ENCODE measurements at places on chromosomes 5 and 9.

- DNase-seq: no peak
Observed at GRCh38 chr5:52822437-52822836, 34.7 kb downstream of the ITGA1 start.

DNA sequence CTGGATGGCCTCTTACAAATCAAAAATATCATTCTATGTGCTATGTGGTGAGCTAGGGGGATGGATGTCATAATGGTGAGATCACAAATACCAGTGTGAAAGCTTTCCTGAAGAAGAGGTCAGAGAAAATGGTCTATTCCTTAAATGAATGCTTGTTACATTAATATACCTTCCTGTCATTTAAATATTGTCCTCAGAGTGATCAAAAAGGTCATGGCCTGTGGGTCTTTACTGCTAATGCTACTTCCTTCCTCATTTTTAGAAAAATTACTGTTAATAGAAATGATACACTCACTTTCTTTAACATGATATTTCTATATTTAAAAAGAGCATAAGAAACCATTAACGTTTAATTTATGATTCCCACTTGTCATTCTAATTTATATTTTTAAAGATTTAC lies 9.7 kb downstream of the OMD start:
- DNase-seq: no peak

DNA sequence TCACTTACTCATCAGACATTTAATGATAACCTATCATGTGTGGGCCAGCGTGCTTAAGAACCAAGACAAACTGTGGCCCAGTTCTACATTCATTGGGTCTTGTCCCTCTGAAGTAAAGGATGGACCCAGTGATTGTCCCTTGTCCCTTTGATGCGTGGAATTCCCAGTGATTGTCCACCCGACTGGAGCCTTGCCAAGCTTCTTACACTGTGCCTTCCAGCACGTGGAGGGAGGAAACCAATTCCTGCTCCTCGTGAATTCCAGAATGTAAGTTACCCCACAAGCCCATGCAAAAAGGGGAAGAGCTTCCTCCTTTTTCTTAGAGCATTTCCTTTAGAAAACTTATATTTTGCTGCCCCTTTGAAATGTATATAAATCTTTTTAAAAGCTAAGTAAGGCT lies 7.9 kb downstream of the CKMT2 start:
- DNase-seq: no peak

GRCh38 chr9:3897631-3898030 lies 371.8 kb upstream of the RFX3 start:
- DNase-seq: no peak

- DNase-seq: no peak
Observed at GRCh38 chr5:150153957-150154617, 1.6 kb downstream of the PDGFRB start.

DNA sequence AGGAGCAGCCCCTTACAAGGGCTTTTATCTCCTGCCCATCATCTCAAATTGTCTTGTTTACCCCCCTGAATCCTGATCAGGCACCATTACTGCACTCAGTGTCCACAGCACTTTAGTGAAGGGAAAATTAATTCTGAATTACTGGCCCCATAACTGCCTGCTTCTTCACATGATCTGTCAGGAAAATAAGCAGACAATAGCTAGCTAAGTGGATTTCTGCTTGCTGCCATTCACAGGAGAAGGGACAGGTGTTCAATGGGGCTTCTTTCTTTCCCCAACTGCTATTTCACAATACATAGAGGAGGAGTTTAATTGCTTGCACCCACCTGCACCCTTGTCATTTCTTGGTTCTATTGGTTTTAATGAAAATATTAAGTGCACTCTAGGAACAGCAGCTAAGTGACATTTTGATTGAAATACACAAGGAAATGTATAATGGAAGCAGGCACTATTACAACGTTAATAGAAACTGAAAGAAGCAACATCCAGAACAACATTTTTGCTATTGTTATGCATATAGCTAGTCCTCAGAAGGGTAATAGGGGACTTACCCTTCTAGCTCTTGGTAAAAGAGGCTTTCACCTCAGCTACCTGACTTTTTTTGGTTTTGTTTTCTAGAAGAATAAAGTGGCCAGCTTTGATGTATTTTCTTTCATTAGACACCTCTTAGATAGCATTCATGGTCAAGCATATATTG lies 599.3 kb upstream of the TLE4 start:
- DNase-seq: peak; percentile 94

GRCh38 chr5:75113354-75114113 lies 61.2 kb upstream of the GCNT4 start:
- no peak for DNase-seq

DNA sequence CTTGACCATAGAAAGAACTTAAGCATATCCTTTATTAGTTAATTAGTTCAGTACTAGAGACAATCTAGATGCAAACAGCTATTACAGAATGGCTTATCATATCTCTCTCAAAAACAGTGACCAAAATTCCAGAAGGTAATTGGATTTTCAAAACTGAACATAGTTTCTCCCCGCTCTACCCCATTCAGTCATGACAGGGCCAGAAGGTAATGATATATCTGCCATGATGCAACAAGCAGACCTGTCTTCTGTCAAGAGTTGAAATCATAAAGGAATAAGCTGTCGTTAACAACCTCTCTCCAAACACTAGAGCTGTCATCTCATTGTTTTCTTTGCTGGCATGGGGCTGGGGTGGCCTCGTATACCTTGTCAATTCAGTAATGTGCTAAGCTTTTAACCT lies 200.5 kb upstream of the POU5F2 start:
- DNase-seq: no peak

GRCh38 chr5:98825582-98826375 lies 52.3 kb downstream of the RGMB start:
- DNase-seq: no peak

GRCh38 chr9:129335464-129336129 lies 157.5 kb upstream of the IER5L start:
- DNase-seq: no peak

DNA sequence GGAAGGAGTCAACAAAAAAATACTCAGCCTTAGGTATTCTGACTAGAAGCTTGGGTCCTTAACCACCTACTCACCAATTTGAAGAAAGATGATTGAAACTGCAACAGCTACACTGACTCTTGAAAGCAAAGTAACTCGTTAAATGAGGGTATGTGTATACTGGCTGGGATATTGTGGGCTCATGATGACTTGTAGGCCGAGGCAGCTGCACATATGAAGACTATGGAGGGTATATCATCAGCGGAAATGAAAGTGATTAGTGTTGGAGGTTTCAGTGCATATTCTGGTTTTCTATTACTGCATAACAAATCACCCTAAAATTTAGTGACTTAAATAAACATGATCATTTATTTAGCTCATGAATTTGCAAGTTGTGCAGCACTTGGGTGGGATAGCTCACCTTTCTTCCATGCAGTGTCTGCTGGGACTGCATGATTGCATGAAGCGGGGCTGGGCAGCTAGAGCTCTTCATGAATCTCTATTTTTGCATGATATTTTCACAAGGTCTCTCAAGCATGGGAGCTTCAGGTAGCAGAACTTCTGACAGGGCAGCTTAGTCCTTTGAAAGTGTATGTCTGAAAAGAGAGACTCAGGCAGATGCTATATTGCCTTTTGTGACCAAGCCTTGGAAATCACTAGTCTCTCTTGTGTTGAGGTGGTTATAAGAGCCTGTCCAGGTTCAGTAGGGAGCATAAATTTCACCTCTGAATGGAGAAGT lies 96.1 kb upstream of the CDKN2B start:
- no peak for DNase-seq

DNA sequence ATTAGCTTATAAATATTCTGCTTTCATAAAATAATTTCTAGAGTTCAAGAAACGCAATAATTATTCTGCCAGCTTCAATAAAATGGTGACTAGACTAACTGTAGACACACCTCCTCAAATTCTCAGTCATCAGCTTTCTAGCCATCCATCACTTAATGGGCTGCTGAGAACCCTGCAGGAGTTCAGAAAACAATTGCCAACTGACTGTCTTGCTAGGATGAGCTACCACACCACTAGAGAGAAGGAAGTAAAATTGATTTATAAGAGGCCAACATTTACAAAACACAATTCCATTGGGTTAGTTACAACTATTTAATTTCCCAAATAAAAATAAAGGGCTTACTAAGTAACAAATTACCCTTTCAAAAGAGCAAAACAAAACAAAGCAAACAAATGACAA lies 126.5 kb upstream of the PAPPA start:
- no peak for DNase-seq

- DNase-seq: no peak
Observed at GRCh38 chr9:34518110-34518616, 4.6 kb downstream of the ENHO start.

DNA sequence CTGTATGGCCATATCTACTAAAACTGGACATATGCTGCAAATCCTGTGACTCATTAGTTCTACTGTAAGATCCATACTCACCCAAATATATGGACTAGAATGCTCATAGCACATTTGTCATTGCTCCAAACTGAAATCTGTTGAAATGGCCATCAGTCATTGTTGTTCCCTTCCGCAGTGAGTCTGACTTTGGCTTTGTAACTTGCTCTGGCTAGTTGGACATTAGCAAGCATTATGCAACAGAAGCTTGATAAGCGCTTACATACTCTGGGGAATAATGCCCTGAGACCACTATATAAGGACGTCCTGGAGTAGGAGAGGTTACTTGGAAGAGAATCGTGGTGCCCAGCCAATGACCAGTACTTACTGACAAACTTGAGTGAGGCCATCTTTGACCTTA lies 9.0 kb downstream of the KIAA1958 start:
- no peak for DNase-seq

DNA sequence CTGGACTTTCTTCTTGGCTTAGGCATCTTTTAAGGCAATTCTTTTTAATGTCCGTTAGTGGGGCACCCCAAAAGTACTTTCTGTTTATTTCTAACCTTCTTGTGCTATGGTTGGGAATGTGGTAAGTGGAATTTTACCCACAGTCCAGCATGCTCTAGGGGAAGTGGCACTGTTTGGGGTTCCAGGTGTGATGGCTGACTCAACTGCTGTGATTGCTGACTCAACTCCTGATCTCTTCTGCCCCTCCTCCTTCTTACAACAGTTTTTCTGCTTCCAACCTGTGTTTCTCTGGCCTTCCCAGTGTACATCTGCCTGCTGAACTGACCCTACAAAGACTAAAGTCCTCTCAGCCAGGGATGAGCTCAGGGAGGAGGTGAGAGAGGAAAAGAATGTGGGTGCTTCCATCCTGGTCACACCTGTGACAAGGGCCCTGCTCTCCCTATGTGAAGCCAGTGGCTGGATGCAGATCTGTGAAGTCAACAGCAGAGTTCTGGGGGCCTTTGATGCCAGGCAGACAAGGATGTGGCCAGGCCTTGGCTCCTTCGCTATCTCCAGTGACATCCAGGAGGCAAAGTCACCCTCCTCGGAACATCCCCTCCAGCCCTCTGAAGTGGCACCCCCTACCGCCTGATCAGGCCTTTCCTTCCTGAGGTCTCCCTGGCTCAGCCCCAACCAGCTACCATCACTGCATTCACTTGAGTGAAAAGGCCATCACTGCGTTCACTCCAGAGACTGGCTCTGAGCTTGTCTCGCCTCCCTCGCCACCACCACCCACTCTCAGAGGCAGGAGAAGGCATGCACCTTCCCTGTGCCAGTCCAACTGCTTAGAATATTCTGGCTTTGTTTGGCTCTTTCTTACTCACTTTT lies 72.2 kb downstream of the C5orf15 start:
- DNase-seq: no peak

GRCh38 chr5:74491586-74491985 lies 148.9 kb downstream of the ENC1 start:
- no peak for DNase-seq

DNA sequence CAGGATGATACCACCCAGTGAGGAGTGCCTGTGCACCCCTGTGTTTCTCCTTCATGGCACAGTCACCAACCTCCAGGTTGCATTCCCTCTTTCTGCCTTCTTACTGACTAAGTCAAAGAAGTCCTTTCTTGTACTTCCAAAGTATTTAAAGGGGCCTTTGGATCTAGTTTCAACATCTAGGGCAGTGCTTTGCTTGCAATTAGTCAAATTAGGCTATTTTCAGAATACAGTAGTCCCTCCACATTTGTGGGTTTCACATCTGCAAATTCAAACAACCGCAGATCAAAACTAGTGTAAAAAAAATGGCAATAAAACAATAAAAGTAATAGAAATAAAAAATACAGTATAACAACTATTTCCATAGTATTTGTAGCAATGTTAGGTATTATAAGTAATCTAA lies 333.9 kb upstream of the SEMA6A start:
- no peak for DNase-seq

DNA sequence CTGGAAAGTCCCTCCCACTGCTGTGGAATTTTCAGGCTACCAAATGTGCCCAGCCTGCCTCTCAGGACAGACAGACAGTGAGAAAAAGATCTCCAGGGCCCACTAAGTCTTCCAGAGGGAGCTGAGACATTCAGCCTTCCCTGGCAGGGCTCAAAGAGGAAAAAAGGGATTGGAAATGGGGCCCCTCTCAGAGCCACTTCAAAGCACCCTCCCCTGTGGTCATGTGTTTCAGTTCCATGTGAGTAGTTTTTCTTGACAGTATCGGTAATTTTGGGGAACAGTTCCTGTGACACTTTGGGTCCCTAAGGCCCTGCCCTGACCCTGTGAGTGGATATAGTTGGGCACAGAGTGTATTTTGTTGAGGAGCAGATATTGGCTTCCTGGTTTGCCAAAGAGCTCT lies 25.0 kb downstream of the LARP1 start:
- DNase-seq: no peak

DNA sequence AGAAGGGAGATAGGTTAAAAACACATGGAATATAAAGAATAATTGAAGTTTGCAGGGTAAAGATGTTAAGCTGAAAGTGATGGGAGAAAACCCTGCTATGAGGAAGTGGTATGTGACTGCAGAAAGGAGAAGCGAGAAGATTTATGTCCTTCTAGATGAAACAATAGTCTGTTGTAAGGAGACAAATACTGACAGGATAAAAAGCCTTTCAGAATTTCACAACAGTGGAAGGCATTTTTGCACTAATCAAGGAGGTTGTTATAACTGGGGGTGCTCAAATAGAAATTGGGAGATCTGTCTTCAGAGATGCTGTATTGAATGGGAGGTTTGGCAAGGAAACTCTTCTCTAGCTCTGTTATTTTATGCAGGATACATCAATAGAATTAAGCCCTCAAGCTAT lies 69.6 kb downstream of the NMUR2 start:
- no peak for DNase-seq

- no peak for DNase-seq
Observed at GRCh38 chr9:13707612-13708576, 428.4 kb upstream of the MPDZ start.

DNA sequence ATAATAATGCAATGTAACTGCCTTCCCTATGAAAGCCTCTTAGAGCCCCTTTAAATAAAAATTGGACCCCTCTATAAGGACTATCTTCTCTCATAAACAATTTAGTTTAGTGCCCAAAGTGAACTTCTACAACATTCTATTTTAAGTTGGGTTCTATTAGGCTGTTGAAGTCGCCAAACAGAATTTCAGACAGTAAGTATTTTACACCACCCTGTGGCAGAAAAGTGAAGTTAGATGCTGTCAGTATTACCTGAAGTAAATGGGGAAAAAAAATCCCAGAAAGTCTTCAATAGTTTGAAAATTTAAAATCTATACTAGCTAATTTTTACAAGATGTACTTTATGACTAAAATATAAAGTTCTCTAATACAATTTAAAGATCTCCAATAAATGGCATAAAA lies 29.5 kb downstream of the CAAP1 start:
- DNase-seq: no peak
